ENCODE measurements at places on chromosomes 7 and 10.

DNA sequence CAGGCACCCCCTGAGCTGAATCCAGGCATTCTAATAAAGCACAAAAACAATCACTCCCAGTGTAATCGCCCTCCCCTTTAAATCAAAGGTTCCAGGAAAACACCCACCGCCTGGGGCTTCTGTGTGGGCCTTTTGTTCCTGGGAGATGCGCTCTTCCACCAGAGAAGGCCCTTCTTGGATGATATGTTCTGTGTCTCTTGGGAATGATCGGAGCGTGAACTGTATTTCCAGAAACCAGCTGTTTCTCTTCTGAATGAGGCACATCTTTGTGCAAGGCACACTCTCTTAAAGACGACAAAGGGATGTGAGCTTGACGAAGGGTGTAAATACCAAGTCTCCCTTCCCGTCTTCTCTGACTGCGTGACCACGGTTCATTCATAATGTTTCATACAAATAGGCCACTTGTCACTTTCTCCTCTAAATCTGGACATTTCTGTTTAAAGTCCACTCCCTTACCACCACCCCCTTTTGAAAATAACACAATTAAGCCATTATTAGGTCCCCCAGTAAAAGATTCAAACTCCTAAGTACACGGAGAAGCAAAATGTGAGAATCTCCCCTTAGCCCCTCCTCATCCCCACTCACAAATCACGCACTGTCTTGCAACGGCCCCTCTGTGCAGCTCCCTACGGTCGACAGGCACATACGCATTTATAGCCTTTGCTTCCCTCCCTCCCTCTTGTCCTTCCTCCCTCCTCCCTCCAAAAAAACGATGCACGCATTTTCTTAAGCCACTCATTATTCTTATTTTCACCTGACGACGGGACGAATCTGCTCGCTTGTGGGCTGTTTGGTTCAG, 45.6 kb upstream of the ENO4 start:
- DNase-seq, result no peak

DNA sequence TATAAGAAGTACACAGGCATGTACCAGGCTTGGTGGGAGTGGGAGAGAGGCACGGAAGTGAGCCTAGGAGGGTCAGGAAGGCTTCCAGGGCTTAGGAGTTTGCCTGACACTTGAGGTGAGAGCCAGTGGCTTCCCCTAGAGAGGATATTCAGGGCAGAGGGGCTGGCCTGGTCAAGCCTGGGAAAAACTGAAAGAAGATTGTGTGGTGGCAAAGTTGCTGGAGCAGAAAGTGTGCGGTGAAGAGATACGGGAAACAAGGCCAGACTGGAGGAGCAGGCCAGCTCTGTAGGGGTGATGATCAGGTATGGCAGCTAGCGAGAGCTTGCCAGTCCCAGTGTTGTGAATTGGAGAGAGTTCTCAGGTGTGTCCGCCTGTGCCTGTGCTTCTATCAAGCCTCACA, 129.9 kb downstream of the CCNY start:
- DNase-seq, result no peak

DNA sequence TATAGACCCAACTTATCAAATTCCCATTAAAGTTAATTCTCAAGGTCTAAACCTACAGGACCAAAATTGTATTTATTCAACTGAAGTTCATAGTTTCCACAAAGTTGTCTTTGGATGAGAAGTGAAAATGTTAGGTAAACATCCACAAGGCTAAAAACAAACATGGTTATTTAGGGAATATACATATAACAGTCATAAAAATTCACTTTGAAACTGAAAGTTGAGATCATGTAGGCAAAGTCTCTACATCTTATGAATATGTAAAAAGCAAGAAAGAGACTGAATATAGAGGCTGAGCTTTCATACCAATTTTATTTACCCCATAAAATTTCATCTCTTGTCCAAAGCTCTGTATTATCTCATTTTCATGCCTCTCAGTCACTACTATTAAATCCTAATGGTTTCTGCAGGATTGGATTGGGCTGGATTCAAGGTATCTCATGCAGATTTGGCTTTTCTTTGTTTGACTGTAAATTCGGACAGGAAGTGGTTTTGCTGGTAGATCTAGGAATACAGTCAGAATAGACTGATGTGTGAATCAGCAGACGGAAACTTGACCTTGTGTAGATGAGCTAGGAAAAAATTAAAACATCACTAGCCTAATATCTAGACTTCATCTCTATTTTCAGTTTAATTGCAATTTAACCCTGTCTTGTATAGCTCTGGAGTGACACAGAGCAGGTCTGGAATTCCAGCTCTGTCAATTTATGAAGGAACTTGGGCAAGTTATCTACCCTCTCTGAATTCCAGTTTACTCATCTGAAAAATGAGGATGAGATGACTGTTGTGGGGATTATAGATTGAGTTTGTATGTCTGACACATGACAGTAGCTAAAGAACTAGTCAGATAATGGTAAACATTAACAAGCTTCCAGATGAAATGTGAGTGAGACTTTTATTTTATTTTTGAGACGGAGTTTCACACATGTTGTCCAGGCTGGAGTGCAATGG, 27.3 kb upstream of the SKAP2 start:
- DNase-seq, result no peak

- no peak for DNase-seq
Measured at GRCh38 chr10:9437131-9437530, 1382.6 kb downstream of the GATA3 start.

- DNase-seq, result no peak
Measured at GRCh38 chr7:105157278-105157677, 143.3 kb downstream of the KMT2E start.

- no peak for DNase-seq
Measured at GRCh38 chr7:28224675-28225074, 44.1 kb upstream of the JAZF1 start.
